ENCODE measurements at places on chromosomes 1 and 21.

- DNase-seq: peak; percentile 65
These were observed 461.7 kb downstream of the PTPRU start for GRCh38 chr1:29698033-29698432.

- peak; percentile 94 for DNase-seq
These were observed 58.4 kb upstream of the CXADR start for GRCh38 chr21:17454315-17455027.

- peak; percentile 90 for DNase-seq
These were observed 860.8 kb downstream of the BRINP3 start for GRCh38 chr1:189616893-189617292.

GRCh38 chr1:206037581-206037980, 13.9 kb upstream of the CTSE start:
- DNase-seq: no peak

GRCh38 chr1:241841691-241842090, 6.3 kb upstream of the EXO1 start:
- DNase-seq: no peak
